ENCODE measurements at places on chromosomes 11 and 22. TPM values are rescaled to one million over a fixed set of nuclear protein-coding genes. Genes with fewer than 3 reads are reported as not detected.
A peak's percentile ranks its signal among the peaks of the same experiment; 100 is the strongest.

GRCh38 chr11:47260366-47260765 is 2.6 kb downstream of the NR1H3 start:
- no peak for DNase-seq

DNA sequence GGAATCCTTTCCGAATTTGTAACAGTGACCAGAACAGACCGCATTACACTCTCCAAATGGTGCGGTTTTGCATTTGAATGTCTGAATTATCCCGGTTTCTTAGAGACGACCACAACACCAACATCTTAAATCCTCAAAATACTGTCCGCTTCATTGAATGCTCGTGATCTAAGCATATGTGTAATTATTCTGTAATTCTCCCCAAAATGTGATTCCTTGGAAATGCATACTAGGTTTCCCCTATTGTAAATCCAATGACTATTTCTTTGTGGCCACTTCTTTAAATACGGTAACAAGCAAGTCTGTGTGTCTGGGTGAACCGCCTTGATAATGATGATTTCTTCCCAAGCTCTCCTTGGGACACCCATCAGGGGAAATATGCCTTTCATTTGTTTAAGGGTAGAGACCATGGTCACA is 87.3 kb upstream of the DBX1 start:
- no peak for DNase-seq

DNA sequence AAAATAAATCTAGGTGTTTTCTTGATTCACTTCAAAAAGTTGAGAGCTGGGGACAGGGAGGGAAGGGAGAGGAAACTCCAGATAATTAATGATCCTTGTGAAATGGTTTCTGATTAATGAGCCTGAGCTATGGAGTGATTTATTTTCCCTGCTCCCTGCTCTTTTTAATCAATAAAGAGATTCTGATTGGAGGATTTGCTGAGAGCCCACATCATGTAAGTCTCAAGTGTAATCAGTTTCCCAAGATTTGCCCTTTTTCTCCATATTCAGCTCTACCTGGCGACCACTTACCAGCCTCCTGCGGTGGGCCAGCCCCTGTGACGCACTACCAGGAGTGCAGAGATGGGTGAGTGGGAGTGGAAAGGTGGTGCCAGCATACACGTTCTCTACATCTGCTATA is 114.0 kb downstream of the NAV2 start:
- no peak for DNase-seq

GRCh38 chr11:12150831-12151382 is 40.5 kb downstream of the MICAL2 start:
- DNase-seq: no peak

- DNase-seq: no peak
Observed at GRCh38 chr11:27619763-27620335, 80.4 kb downstream of the BDNF start.

- DNase-seq: no peak
Observed at GRCh38 chr11:60069450-60069849, 13.0 kb downstream of the MS4A3 start.

- no peak for DNase-seq
Observed at GRCh38 chr11:80066291-80066690, 625.5 kb upstream of the TENM4 start.

GRCh38 chr11:70500076-70500847 is 101.9 kb downstream of the CTTN start:
- DNase-seq: no peak

DNA sequence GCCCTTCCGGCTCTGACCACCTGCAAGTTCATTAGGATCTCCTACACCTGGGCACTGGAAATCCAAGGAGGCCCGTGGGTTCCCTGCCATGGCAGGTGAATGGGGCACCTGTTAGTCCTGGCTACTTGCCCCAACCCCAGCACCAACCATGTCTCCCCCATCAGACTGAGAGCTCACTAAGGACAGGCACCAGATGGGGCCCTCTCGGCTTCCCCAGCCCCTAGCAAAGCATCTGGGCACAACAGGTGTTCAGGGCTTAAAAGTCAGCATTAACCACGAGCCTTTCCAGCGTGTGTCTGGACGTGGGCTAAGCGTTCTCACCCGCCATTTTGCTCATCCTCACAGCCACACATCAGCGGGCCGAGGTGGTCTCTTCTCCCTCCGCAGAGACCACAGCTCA is 2.2 kb downstream of the SULT4A1 start:
- DNase-seq: no peak

DNA sequence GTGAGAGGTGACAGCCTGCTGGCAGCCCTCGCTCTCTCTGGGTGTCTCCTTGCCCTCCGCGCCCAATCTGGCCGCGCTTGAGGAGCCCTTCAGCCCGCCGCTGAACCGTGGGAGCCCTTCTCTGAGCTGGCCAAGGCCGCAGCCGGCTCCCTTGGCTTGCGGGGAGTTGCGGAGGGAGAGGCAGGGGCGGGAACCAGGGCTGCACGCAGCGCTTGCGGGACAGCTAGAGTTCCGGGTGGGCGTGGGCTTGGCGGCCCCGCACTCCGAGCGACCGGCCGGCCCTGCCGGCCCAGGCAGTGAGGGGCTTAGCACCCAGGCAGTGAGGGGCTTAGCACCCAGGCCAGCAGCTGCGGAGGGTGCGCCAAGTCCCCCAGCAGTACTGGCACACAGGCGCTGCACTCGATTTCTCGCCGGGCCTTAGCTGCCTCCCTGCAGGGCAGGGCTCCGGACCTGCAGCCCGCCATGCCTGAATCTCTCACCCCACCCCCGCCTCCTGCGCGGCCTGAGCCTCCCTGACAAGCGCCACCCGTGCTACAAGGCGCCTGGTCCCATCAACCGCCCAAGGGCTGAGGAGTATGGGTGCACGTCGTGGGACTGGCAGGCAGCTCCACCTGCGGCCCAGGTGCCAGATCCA is 1526.1 kb downstream of the FAM181B start:
- DNase-seq: no peak

GRCh38 chr11:133082453-133082781 is 449.9 kb downstream of the OPCML start:
- peak; percentile 58 for DNase-seq

GRCh38 chr22:42562684-42563083 is 8.9 kb downstream of the SERHL2 start:
- no peak for DNase-seq

GRCh38 chr11:19577976-19578619 is 134.5 kb upstream of the NAV2 start:
- DNase-seq: peak; percentile 30

DNA sequence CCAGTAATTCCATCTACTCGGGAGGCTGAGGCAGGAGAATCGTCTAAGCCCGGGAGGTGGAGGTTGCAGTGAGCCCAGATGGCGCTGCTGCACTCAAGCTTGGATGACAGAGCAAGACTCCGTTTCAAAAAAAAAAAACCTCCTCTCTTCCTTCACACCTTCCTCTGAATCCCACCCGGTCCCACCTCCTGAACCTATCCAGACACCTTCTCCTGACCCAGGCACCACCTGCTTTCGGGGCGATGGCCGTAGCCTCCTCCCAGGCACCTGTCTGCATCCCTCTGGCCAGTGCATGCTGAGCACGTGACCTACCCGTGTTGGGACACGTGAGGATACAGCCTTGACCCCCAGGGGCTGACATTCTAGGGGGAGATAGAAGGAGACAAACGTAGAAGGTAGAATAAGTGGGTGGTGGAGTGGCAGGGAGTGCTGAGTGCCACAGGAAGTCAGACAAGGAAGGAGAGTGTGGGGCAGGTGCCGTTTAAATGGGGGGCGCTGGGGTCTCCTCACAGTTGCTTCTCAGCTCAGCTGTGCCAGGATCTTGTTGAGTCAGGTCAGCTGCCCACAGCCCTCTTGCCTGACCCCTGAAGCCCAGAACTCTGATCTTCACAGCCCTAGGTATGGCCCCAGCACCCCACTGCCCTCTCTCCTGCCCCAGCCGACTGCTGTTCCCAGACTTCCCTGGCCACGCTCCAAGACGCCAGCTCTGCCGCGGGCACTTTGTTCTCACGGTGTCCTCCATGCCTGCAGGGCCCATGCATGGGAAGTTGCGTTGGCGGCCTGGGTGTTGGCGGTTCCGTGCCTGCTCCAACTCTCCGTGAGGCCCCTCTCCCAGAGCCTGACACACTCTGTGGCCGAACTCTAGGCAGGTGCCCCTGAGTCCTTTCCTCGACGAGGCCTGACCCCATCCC is 1.2 kb upstream of the MIOX start:
- DNase-seq: no peak

GRCh38 chr11:88284336-88285050 is 53.0 kb downstream of the CTSC start:
- DNase-seq: no peak

GRCh38 chr11:132802947-132803346 is 729.4 kb downstream of the OPCML start:
- DNase-seq: no peak

- no peak for DNase-seq
Observed at GRCh38 chr22:47166446-47167016, 404.1 kb downstream of the TBC1D22A start.

DNA sequence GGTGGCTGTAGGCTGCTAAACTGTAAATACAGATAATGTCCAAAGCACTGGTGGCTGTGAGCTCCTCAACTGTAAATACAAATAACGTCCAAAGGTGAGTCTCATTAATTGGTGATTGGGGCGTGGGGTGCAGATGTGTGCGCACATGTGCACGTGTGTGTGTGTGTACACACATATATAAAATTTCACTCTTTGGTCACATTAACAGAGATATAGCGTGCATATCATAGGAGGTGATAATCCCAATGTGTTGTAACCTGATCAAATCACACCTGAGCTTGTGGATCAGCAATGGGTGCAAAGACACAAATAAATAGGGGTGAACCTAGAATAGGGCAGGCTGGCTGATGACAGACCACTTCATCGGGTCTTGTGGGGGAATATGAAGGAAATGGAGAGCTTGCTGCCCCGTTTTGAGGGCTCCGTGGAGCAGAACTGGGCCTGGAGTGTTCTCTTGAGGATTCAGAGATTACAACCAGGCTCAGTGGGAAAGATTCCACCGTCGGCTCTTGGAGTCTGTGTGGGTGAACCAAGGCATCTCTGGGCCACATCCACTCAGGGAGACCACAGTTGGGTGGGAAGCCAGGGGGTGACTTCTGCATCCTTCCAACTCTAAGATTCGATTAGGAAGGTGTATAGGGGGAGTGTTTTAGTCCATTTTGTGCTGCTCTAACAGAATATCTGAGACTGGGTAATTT is 24.9 kb upstream of the OSBPL5 start:
- DNase-seq: no peak

DNA sequence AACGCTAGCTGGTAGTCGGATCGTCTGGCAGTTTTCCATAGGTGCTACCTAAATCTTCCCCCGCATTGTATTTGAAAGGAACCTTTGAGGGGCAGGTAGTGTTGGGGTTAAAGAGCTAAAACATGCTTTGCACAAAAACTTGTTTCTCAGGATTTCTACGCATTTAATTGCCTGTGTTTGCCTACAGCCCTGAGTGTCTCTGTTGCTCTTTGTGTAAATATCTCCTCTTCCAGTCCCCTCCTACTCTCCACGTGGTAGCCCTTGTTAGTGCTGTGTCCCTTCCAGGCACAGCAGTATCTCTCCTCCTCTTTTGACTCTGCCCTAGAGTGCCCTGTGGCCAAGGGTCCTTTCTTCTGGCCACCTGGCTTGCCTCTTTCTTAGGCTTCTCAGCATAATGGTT is 81.7 kb downstream of the BARX2 start:
- no peak for DNase-seq

DNA sequence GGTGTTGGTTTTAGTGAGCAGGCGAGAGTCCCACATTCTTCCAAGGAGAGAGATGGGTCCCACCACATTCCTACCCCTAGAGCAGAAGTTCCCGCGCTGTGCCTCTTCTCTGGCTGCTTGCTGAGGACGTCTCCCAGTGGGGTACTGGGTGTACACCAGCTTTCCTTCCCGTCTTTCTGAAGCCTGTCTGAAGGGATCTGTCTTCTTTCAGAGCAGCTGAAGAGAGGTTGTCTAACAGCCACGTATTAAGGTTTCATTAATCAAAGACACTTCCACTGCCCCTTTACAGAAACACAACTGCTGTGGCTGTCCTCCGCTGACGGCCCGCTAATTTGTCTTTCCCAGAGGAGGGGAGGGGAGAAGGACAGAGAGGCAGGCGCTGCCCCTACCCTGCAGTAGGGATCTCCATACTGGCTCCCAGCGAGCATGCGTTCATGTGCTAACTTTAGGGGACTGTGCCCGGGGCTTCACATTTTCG is 56.0 kb downstream of the ZBTB16 start:
- DNase-seq: no peak

DNA sequence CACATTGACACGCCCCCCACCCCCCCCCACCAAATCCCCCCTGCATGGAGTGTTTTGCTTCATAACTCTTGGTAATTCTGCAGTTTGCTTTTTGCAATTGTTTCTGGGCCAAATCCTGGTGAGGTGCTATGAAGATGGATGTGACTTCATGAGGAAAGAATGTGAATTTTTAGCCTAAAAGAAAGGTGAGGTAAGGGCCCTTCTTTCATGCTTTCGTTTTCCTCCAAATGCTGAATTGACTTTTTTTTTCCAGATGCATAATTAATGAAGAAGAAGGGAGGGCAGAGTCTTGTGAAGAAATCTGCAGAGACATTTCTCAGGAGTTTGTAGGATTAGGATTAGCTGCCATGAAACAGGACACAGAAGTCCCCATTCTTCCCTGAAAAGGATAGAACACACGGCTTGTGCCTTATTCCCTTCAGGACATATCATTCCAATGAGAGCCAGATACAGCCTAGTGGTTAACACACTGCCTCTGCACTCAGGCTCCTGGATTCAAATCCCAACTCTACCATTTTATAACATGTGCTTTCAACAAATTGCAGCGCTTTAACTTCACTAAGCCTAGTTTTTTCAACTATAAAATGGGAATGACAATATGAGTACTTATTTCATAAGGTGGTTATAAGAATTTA is 19.6 kb upstream of the TBCEL start:
- DNase-seq: no peak

DNA sequence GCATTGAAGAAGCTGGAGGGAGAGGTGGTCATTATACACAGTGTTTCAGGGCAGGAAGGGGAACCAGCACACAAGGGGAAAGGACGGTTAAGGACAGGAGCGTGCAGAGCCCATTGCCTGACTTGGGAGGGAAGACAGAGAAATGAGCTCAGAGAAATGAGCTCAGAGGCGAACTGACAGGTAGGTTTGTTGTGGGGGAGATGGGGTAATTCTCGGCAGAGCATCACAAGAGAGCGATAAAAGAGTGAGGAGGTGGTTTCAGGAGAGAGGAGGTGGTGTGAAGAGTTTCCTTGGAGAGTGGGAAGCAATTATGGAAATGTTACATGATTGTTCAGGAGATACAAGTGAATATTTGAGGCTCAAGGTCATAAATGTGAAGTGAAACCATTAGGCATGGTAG is 61.0 kb downstream of the MRGPRX1 start:
- DNase-seq: no peak

TRIM49 gene
- not detected for total RNA-seq

OR4A16 gene
- total RNA-seq: not detected

CENPM gene
- total RNA-seq: 0.35 TPM

MMP7 gene
- total RNA-seq: not detected

APLNR gene
- total RNA-seq: 39.3 TPM

PTPRJ gene
- total RNA-seq: 22.9 TPM

Data from heart right ventricle (tissue), 16 donors.